ENCODE measurements at places on chromosomes 5 and 9.

DNA sequence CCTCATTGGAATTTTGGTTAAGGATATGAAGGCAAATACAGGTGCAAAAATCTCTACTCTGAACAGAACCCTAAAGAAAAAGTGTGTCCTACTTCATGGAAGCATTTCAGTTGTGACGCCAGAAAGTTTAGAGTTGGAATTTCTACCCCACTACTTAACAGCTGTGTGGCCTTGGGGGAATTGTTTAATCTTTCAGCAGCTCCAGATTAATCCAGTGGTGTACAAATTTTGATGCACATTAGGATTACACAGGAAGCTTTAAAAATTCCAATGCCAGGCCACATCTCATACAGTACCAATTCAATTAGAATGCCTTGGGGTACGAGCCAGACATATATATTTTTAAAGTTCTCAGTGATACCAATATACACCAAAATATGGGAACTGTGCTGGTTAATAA lies 266.1 kb downstream of the EDIL3 start:
- no peak for DNase-seq

GRCh38 chr5:150438873-150439546 lies 10.5 kb downstream of the RPS14 start:
- DNase-seq = no peak

DNA sequence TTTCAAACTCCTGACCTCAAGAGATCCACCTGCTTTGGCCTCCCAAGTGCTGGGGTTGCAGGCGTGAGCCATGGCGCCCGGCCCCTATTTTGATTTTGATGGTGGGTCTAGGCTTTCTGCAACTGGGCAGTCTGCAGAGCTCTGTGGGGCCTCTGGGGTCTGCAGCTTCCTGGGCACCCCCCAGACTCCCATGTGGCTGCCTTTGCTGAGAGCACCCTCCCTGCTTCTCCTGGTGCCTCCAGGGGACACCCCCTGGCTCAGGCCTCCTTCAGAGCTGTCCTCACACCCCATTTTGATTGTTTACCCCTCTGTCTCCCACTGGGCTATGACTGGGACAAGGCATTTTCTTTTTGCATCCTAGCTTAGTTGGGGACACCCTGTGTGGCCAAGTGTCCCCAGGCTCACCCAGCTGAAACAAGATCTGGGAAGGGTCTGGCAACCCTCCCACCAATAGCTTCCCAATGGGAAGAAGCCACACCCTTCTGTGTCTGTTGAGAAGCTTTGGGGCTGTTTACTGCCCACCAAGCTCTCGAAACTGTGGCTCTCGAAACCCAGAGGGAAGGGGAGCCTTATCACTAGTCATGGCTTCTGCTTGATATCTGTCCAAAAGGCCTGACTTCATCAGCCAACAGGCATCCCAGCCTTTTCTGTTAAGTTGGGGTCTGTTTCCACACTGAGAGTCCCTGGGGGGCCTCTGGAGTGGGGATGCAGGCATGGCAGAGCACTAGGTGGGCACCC lies 204.4 kb upstream of the IER5L start:
- peak; percentile 39 for DNase-seq

- DNase-seq = no peak
Observed at GRCh38 chr9:26346942-26347477, 545.6 kb downstream of the CAAP1 start.

DNA sequence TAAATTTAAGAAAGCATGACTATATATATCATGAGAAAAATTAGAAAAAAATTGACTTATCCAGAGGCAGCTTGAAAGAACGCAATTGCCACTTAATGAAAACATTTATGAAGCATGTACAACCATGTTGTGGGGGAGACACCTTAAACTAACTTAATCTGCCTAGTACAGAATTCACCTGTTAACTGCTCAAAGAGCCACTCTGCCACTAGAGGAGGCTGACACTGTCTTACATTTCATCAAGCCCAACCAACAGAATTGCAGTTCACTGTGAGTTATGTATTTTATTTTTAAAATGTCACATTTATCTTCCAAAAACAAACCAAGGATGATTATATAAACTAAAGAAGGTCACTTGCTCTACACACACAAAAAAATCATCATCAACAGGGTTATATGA lies 252.9 kb downstream of the MLLT3 start:
- DNase-seq = no peak

DNA sequence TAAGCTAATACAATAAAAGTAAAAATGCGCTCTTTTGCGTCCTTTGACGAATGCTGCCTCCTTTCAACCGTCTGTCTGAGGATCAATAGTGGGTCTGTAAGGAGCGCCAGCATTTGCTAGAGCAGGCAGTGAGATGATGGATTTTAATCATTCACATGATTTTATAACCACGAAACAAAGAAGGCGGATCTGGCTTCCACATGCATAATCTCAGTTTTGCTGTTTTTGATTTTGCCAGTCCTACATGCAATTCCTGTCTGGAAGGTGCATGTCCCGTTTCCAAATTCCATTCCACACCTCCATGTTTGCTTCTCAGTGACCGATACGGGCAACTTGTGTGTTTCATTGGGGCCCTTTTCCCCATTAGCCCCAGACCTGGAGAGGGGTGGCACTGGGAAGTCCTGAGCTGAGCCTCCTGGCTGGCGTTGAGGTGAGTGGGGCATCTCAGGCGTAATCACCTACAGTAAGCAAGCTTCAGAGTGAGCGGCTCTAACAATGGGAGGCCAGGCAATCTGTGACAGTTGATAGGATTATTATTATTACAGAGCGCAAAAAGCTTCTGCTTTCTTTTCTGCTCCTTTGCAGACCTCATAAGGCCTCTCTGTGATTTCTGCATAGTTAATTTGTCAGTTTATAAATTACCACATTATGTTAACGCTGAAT lies 405.4 kb downstream of the ZSWIM6 start:
- no peak for DNase-seq
